ENCODE measurements at places on chromosomes 3 and 15.

GRCh38 chr3:158121295-158121694, 11.4 kb downstream of the RSRC1 start:
- no peak for DNase-seq

- DNase-seq, result no peak
Measured at GRCh38 chr15:71349336-71349735, 234.1 kb downstream of the THSD4 start.

DNA sequence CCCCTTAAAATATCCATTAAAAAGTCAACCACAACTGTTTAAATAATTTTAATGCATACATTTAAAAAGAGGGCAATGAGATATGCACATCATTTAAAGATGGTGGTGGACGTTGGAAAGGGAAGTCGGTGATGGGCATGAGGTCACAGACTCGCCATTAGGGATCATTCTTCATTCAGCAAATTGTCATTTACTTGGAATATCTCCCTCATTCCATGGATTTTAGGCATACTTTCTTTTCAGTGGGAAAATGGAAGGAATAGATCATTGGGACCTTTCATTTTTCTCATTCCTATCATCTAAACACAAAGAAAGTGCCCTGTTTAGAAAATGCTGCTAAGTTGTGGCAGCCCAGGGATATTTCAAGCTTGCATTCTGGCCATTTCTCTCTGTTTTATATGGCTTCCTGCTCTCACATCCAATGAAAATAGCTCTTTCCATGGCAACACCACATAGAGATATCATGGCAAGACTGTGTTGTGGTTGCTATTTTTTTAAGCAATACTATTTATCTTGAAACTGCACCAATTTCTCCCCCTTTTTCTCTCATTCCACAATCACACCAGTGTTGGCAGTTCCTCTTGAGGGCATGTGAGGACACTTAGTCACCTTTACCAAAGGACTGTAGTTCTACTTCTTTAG, 40.7 kb upstream of the LMCD1 start:
- no peak for DNase-seq

GRCh38 chr3:167918008-167918596, 177.6 kb downstream of the GOLIM4 start:
- DNase-seq, result no peak

GRCh38 chr3:187522293-187522692, 147.9 kb downstream of the SST start:
- peak; percentile 42 for DNase-seq

DNA sequence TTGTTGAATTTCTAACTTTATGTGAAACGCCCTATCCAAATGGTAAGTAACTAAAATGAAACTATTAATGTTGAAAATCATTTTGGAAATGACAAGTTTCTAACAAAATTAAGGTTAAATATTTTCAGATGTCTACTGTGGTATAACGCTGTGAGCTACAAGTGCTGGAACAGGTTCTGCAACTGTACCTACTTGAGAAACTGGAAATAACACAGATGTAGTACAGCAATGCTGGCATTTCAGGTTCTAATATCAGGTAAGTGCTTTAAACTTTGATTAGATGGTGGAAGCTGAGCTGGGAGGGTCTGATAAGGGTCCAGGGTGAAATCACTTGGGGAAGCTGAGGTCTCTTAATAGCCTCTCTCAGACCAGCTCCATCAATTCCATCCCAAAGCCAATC, 315.1 kb downstream of the STXBP5L start:
- DNase-seq, result no peak

DNA sequence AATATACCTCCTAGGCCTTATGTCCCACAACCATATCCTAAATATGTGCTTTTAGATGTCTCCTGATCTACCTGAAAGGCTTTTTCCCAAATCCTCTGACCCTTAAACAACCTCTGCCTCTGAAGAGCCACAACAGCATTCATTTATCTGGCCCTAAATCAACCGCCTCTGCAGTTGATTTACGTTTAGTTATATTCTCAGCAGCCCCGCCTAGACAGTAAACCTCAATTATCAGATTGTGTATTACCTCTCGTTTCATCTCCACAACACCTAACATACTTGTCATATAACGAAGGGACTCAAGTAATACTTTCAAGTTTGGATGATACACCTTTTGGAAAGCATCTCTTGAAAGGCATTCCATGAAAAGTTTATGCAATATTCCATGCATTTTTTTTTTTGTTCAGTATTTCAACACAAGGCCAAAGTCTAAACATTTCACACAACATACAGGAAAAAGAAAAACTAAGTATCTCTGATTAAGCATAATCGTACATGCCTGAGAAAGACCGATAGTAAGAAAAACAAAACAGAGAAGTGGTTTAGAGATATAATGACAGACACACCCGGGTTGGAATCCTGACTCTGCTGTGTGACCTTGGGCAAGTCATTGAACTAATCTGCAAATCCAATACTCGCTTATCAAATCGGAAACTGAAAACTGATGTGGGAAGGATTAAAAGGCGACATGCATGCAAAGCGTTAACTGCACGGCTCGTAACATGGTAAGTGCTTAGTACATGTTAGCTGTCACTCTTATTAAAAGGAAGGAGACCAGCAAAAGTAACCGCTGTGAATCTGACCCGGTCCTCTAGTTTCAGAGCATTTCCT, 778 bp downstream of the CRBN start:
- no peak for DNase-seq

- no peak for DNase-seq
Measured at GRCh38 chr15:57820119-57820518, 113.6 kb downstream of the POLR2M start.

DNA sequence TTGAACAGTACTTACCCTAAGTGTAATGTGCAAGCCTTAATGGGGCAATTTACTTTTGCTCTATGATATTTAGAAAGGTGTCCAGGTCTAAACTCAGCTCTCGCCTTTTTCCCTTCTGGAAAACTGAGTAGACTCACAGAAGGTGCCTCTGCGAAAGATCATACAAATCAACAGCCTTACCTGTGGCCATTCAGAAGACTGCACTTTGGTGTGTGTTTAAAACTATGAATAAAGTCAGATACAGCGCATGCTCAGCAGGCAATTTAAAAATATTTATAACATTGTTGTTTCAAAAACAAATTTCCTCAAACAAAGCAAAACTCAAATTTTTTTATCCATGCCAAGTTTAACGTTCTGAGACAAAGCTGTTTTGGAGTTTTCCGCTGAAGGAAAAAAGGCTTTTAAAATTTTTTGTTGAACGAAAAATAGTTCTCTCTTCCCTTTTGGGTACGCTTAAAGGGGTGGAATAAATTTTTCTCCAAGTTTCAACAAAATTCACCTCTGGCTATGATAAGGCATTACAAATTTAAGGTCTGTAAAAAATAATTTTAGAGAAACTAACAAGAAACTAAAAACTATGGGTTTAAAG, 156.3 kb downstream of the TIGIT start:
- DNase-seq, result no peak

DNA sequence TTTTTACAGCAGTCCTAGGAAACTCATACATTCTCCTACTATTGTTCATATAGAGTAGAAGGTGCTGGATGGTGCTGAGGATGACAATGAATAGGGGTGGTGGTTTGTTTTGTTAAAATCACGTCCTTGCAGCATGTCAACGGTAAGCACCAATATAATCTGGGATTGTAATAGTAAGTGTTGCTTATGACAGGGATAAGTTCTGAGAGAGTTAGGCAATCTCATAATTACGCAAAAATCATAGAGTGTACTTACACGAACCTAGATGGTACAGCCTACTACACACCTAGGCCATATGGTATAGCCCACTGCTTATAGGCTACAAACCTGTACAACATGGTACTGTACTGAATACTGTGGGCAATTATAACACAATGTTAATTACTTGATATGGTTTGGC, 64.3 kb upstream of the TSPAN3 start:
- no peak for DNase-seq

GRCh38 chr3:169456900-169457299, 206.6 kb downstream of the MECOM start:
- no peak for DNase-seq
